Stimulated activated naive CD4-positive, alpha-beta T cell (primary cell): ENCODE measurements at places on chromosomes 2 and 18.

- DNase-seq = no peak
These were observed 90.6 kb upstream of the HNMT start for GRCh38 chr2:137873536-137874244.

DNA sequence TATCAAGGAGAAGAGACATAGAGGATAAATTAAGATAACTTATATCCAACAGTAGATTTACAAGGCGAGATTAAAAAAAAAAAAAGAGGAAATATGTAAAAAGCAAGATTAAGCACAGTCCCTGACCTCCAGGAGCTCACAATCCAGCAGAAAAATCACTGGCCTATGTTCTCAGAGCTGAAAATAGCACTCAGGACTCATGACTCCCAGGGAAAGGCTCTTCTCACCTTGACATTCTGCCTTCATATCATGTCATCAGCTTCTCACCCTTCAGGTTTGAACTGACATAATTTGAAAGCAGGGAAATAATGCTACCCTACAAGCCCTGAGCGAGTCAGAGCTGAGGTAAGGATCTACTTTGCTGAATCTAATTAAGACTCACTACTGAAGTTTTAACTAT is 82.8 kb downstream of the L3MBTL4 start:
- DNase-seq = no peak

DNA sequence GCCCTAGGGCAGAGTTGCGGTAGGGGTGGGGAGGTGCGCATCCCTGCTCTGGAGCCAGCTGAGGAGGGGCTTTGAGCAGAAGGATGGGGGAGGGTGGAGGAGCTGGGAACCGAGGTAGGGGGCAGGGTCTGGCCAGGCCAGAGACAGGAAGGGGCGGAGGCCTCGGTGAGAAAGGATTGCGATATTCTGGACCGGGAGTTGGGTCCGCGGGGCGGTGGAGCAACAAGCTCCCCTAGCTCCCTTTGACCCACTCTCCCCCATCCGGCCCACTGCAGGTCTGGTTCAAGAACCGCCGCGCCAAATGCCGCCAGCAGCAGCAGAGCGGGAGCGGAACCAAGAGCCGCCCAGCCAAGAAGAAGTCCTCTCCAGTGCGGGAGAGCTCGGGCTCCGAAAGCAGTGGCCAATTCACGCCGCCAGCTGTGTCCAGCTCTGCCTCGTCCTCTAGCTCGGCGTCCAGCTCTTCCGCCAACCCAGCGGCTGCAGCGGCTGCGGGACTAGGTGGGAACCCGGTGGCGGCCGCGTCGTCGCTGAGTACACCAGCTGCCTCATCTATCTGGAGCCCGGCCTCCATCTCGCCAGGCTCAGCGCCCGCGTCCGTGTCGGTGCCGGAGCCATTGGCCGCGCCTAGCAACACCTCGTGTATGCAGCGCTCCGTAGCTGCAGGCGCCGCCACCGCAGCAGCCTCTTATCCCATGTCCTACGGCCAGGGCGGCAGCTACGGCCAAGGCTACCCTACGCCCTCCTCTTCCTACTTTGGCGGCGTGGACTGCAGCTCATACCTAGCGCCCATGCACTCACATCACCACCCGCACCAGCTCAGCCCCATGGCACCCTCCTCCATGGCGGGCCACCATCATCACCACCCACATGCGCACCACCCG is 4.8 kb downstream of the OTX1 start:
- no peak for DNase-seq

- DNase-seq = no peak
These were observed 408.9 kb downstream of the LRATD1 start for GRCh38 chr2:15041429-15041837.

- no peak for DNase-seq
These were observed 4.4 kb upstream of the SPRED2 start for GRCh38 chr2:65436824-65437221.

DNA sequence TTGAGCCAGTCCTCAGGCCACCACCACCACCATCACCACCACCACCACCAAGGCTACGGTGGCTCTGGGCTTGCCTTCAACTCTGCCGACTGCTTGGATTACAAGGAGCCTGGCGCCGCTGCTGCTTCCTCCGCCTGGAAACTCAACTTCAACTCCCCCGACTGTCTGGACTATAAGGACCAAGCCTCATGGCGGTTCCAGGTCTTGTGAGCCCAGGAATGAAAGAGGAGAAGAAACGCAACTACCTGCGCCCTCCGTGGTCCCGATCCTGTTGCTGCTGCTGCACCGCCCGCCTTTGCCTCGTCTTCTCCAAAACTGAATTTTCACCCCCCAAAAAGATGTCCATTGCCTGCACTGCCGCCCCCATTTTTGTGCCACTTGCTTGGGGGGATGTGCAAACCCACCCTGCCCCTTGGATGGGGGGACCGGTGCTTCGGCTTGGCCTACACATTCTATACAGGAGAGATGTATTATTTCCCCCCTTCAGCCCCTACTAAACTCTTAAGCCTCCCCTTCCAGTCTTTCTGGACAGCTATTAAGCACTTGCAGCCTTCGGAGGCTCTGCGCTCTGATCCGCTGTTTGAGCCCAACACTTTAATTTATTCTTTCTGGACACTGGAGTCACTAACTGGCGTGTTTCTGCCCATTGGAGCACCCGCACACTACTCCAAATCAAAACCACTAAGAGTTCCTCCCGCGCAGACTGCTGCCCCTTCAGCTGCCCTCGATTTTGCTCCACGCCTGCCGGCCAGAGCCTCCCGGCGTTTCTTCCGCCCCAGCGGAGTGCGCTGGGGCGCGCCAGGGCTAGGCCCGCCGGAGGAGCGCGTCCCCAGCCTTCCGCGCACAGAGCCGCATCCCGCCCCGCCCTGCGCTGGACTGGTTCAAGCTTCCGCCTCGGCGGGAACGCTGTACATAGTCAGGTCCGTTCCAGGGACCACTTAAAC is 5.7 kb downstream of the OTX1 start:
- DNase-seq = no peak

- no peak for DNase-seq
These were observed 276.4 kb upstream of the CXCR4 start for GRCh38 chr2:136394136-136395060.

DNA sequence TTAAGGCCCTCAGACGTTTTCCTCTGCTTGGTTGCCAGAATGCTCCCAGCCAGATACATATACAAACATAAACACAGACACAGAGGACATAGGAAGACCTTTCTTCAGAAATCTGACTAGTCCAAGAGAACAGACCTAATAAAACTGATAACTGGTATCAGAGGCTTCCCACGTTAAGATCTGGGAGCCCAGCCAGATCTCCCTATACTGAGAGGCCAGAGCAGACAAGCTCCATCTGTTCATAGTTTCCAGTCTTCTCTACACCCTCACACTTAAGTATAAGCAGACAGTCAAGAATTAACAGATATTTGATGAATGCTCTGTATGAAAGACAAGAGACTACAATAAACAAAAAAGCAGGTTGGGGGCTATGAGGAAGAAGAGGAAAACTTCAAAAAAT is 240.5 kb upstream of the CHAC2 start:
- DNase-seq = no peak

GRCh38 chr18:13392029-13392750 is 173.6 kb downstream of the LDLRAD4 start:
- no peak for DNase-seq

DNA sequence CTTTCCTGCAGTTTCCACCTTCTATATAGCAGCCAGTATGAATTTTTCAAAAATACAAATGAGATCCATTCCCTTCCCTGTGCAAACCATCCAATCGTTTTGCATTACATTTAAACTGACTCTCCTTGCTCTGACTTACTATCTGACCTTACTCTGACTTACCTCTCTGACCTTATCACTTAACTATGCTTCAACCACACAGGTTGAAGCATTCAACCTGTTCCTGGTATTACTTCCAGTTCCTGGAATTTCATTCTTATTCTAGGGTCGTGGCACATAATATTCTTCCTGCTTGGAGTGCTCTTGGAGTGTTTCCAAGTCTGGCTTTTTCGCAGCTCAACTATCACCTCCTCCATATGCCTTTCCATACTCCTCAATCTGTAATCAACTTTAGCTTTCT is 850.6 kb upstream of the CHAC2 start:
- no peak for DNase-seq

DNA sequence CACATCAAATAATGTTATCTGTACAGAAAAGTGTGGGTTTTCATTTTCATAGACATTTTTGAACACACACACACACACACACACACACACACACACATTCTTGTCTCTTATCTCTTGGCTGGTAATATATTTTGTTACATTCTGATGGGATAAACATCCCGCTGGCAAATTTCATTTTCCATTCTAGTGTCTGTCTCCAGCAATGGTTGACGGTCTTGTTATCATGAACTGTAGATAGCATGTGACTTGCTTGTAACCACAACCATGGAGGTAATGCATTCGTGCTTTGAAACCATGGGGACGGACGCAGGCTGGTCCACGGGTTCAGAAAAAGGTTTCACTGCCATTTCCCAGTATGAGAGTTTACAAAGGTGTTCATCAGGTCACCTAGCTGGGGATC is 156.4 kb downstream of the PPP1R1C start:
- DNase-seq = no peak
